Fibroblast of villous mesenchyme (primary cell): ENCODE measurements at places on chromosomes 4 and X. TPM values are rescaled to one million over a fixed set of nuclear protein-coding genes. Genes with fewer than 3 reads are reported as not detected.

NAP1L3 gene
- total RNA-seq, result 5.5 and 9.1 TPM in 2 replicates

STPG2 gene
- under 0.01 and 0.32 TPM in 2 replicates for total RNA-seq

VSIG4 gene
- not detected in 2 replicates for total RNA-seq

SMPX gene
- not detected in 2 replicates for total RNA-seq

MAGEC1 gene
- total RNA-seq, result not detected in 2 replicates

- no peak for DNase-seq
Measured at GRCh38 chrX:40207626-40208025, 109.9 kb upstream of the BCOR start.

DNA sequence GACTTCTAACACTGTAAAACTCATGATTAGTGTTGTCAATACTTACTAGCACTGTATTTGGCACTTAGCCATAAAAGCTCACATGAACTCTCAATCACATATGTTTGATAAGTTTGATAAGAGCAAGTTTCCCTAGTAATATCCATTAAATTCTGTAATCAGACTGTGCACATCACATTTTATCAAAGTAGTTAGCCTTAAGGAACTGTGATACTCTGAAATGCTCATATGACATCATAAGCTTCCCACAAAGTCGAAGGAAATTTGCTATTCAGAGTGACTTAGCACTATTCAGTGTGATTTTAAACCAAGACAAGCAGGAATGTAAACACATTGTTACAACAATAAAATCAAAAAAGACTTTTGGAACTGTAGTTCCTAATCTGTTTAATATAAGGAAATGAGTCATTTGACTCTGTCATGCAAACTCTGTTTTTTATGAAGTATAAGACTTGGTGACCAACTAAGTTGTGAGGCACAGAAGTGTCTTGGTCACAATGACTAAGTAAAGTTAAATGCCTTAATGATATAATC, 6.7 kb downstream of the SLC7A11 start:
- peak; percentile 94 for DNase-seq

GRCh38 chr4:140149846-140150635, 3.9 kb downstream of the MAML3 start:
- DNase-seq, result peak; percentile 53

DNA sequence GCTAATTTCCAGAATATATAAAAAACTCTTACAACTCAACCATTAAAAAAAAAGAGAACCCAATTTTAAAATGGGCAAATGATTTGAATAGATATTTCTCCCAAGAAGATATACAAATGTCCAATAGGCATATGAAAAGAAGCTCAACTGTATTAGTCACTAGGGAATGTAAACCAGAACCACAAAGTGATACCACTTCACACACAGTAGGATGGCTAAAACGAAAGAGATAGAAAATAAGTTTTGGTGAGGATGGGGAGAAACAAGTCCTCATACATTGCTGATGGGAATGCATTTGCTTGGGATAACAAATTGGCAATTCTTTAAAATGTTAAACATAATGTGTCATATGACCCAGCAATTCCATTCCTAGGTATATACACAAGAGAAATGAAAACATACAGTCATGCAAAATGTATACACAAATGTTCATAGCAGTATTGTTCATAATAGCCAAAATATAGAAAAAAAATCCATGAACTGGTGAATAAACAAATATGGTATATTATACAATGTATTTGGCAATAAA, 5.7 kb downstream of the TCEAL3 start:
- DNase-seq, result no peak

DNA sequence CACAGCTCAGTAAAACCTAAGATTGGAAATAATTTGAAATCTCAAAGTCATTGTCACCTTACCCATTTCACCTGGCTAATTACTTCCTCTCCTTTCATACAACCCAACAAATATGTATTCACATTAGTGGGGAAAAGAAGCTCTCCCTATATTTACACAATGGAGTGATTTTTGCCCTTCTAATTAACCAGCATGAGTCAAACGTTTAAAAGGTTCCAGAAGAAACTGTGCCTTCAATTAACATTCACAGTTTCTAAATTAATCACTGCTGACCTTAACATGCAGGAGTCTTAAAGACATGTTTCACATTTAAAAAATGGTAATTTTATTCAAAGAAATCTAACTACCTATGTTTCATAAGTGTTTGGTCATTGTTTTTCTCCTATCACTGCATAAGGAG, 254.6 kb downstream of the CBLL2 start:
- no peak for DNase-seq

GRCh38 chr4:25377572-25378436, 741 bp downstream of the ANAPC4 start:
- no peak for DNase-seq
